ENCODE measurements at places on chromosomes 4 and X.

DNA sequence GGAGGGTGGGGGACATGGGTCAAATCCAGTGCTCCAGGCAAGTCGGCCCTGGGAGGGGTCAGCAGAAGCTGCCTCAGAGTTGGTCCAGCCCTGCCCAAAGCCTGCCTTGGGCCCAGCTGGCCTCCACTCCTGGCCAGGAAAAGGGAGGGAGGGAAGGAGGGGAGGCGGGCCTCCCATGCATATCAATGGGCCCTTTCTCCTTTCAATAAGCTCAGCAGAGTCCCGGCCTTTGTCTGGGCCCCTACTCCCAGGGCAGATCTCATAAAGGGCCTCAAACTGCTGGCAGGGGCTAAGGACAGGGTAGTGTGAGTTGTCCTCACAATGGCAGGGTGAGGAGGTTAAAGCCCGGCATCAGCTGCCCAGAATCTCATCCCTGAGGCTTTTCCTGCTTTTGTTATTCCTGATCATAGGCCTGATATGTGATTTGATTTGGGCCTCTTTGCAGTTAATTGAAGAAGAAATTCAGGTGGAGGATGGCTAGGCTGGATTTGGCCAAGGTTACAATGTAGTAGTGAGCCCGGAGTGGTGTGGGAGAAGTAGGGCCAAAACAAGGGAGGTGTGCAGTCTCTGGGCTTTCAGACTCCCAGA is 121.1 kb upstream of the ATP6AP2 start:
- no peak for DNase-seq

GRCh38 chrX:115324194-115324593 is 34.7 kb downstream of the LUZP4 start:
- no peak for DNase-seq

DNA sequence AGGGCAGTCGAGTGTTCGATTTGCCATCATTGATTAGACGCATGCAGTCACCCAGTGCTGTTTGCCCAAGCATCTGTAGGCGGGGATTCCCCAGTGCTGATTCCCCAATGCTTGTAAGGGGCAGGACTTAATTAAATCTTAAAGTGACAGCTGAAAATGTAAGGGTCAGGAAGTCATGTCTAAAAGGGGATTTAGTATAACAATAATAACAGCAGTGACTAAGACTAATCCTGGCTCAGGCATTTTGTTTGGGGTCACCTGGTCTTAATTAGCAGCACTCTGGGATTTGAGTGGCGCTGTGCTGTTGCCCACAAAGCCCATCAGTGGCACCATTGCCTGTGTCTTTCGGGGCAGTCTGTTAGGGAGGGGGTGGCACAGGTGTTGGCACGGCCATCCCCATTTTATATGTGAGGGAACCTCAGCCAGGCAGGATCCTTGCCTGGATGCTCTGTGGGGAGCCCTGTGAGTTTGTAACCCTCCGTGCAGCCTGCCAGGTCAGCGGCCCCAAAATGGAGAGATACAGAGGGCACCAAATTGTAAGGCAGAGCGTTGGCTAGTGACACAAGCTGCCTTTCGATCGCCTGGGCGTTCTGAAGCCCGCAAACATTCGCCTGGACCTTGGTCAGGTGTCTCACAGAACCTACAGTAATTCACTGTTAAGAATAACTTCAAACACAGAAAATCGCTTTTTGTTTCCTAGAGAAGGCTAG is 146.7 kb downstream of the TBL1X start:
- DNase-seq: no peak

DNA sequence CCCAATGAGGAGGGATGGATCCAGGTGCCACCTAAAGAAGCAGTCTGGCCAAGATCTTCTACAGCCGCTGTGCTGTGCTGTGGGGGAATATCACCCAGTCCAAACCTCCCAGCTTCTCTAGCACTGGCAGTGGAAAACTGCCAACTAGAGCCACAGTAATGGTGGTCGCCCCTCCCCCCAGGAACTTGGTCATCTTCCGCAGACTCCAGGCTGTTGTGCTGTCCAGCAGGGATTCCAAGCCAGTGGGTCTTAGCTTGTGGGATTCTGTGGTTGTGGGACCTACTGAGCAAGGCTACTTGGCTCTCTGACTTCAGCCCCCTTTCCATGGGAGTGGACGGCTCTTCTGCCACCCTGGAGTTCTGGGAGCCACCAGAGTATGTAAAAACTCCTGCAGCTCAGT is 18.2 kb downstream of the GPRASP1 start:
- no peak for DNase-seq

GRCh38 chr4:71426381-71427042 is 87.7 kb downstream of the SLC4A4 start:
- no peak for DNase-seq

- DNase-seq: no peak
These were observed 6.1 kb downstream of the TCEANC start for GRCh38 chrX:13659063-13659462.

GRCh38 chr4:125961626-125962025 is 646.9 kb downstream of the FAT4 start:
- DNase-seq: no peak

DNA sequence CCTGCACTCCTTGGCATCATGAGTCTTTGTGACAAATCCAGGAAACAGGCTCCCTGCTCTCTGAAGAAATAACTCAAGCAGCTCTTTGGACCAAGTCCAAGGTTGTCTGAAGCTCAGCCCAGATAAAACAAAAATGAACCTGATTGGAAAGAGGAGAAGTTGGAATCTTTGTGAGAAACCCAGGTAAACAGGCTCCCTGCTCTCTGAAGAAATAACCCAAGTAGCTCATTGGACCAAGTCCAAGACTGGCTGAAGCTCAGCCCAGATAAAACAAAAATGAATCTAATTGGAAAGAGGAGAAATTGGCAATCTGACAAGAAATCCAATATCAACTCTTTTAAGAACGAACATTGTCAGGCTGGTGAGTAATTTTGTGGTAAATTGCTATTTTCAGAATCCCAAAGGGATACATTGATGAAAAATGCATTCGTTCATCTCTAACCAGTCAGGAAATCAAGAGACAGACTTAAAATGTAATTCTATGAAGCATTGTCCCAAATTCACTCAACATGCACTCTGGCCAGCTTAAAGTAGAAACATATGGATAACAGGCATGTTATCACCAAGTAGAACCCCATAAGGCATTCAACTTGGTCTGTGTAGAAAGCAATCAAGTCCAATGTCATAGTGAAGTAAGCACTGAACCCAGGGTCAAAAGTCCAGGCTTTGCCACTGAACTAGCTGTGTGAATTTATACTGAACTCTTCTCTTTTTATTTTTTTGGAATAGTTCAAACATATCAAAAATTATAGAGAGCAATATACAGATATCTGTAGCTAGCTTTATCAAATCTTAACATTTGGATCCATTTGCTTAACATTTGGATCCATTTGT is 16.8 kb upstream of the NFXL1 start:
- no peak for DNase-seq

GRCh38 chr4:101152521-101152920 is 194.8 kb downstream of the PPP3CA start:
- no peak for DNase-seq

- DNase-seq: no peak
These were observed 39.3 kb upstream of the XK start for GRCh38 chrX:37646254-37646653.

DNA sequence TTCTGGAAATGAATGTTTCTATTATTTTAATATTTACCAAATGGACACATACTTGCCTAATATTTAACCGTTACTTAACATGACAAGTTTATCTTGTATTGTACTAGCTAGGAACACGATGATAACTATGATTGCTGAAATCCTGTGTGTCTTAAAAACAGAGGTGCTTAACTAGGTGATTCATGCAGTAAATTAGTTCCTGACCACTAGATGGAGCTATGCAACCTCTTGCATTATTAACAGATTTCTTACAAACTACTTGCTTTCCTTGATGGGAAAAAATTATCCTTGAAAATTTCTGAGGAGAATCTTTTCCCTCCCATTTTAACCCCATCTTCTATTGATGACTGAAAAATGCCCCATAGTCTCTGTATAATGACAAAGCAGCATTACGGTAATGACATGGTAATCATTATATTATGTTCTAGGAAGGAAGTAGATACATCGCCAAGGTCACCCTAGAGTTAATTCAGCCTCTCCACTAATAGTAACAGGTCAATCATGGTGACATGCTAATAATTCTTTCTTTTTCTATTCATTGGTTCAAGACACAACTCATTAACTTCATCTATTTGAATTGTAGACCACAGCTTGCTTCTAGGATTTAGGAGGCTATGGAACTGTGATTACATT is 844.2 kb downstream of the RAPGEF2 start:
- DNase-seq: no peak

GRCh38 chr4:67103001-67103747 is 442.1 kb downstream of the CENPC start:
- DNase-seq: no peak

- DNase-seq: no peak
These were observed 1082.0 kb downstream of the RAPGEF2 start for GRCh38 chr4:160184884-160185283.

- DNase-seq: no peak
These were observed at the start of gene C4orf51 for GRCh38 chr4:145679991-145680455. TSS of gene C4orf51 (plus strand) at chr4:145680146. CDS start at chr4:145680204, 58 bp downstream.

GRCh38 chr4:40243386-40243948 is 46.6 kb downstream of the RHOH start:
- DNase-seq: no peak

GRCh38 chrX:2589186-2590020 is 88.6 kb upstream of the DHRSX start:
- no peak for DNase-seq
